Hematopoietic multipotent progenitor cell treated with erythropoietin and hydrocortisone succinate and interleukin-3 and kit ligand, for 15 days (in vitro differentiated cells): ENCODE measurements at places on chromosomes 2 and 18.

- DNase-seq, result no peak
Observed at GRCh38 chr18:56576826-56577573, 61.4 kb downstream of the TXNL1 start.

DNA sequence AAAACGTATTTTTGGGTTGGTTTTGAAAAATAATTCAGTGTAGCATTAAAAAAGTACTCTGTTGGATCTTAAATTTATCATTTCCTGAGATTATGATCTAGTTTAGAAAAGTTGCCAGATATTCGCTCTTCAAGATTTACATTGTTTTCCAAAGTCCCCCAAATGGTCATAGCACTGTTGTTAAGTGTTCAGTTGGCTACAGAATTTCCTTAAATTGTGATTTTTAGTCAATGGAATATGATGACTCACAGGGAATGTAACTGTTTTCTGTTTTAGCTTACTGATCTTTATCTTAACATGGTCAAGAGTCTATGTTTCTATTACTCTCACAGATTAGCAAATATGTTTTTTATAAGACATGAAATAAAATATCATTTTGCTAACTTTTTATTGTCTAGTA, 23.2 kb downstream of the PLCL1 start:
- no peak for DNase-seq

- DNase-seq, result no peak
Observed at GRCh38 chr2:205712508-205712907, 30.2 kb downstream of the NRP2 start.

DNA sequence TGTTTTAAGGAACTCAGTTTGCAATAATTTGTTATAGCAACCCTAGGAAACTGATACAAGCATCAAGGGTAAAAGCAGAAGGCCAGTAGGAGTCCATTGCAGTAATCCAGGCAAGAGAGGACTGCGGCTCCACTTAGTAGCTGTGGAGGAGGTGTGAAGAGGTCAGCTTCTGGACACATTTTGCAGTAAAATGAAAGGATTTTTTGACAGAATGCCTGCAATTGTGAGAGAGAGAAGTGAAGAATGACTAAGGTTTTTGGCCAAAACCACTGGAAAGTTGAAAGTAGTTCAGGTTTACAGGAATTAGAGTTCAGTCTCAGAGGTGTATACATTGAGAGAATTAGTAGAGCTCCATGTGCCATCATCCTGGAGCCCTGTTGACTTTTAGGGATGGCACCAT, 129.5 kb downstream of the RHBDD1 start:
- no peak for DNase-seq

DNA sequence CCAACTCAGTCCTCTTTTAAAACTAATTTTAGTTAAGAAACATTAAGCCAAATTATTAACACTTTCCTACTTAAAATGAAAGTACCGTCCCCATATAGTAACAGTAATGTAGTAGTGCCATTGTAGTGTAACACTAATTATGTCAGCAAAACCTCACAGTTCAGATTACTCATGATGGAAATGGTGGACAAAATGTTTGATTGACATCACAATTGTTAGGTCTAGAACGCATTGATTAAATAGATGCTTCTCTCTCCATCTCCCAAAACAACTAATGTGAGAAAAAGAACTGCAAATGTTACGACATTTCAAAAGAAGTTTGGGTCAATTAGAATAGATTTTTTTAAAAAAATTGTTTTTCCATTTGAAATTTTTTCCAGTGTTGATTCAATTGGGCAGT, 1.2 kb upstream of the ATF2 start:
- no peak for DNase-seq

GRCh38 chr2:109168716-109169115, 39.7 kb downstream of the SH3RF3 start:
- DNase-seq, result no peak

DNA sequence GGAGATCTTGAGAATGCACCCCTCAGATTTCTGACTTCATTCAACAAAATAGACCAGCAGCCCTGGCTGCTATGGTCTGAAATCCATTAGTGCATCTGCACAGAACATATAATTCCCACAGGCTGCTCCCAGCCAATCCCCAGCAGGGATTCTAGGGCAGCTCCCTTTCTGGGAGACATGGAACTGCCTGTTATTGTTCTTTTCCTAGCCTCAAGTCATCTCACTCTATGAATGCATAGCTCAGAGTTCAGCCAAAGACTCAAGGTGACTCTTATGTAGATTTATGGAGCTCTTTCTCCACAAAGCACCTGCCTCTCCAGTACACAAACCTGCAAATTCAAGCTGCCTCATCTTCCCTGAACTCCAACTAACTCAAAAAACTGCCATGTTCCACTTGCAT, 241.9 kb downstream of the WDPCP start:
- DNase-seq, result no peak

GRCh38 chr18:22977847-22978701, 44.9 kb downstream of the RBBP8 start:
- no peak for DNase-seq

DNA sequence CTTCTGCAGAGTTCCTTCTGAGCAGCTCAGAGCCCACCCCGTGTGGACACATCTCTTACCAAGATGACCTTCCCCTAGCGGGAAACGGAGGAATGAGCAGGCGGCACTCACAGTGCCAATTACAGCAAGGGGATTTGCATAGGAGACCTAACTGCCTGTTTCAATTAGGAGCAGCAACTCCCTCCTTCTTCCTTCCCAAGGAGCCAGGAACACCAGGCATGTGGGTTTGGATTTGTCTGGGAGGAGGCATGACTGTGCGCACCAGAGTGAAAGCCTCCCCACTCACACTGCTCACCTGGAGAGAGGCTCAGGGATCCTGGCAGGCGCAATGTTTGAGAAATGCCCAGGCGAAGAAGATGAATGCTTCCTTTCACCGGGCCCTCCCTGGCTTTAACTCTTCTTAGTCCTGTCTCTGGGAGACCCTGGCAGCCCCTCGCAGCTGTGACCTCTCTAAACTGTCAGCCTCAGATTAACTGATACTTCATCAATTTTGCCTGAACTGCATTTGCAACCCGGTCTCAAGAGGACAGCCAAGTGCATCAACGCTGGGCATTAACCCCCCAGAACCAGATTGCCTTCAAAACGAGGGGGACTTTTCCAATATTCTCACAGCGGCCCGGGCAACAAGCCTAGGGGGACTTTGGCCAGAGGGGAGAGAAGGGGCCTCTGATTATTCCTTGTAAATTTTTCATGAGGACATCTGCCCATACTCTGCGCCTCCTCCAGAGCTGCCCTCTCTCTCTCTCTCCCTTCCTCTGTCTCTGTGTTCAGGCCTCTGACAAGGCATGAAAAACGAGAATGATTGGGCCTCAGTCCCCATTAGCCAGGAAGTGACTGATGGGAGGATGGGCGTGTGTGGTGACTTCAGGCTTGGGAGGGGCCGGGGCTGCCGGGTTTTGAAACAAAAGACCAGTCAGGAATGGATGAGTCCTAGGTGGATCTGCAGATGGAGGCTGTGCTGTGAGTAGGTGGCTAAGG, 93.8 kb downstream of the CMPK2 start:
- no peak for DNase-seq

GRCh38 chr18:13910986-13911385, 4.3 kb downstream of the MC2R start:
- no peak for DNase-seq

DNA sequence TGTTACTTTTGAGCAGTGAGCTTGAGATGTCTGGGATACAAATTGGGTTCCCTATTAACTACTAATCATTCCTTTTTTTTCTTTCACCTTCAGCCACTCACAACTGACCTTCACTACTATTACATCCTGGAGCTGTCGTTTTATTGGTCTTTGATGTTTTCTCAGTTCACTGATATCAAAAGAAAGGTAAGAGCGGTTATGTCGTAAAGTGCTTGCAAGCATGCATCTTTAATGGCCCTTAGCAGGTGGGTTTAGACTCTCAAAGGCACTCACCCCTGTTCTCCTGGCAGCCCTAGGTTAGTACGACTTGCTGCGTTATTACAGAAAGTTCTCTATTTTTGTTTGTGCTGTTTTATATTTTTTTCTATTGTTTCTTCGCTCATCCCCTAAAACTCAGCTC, 107.6 kb upstream of the NOSTRIN start:
- no peak for DNase-seq

DNA sequence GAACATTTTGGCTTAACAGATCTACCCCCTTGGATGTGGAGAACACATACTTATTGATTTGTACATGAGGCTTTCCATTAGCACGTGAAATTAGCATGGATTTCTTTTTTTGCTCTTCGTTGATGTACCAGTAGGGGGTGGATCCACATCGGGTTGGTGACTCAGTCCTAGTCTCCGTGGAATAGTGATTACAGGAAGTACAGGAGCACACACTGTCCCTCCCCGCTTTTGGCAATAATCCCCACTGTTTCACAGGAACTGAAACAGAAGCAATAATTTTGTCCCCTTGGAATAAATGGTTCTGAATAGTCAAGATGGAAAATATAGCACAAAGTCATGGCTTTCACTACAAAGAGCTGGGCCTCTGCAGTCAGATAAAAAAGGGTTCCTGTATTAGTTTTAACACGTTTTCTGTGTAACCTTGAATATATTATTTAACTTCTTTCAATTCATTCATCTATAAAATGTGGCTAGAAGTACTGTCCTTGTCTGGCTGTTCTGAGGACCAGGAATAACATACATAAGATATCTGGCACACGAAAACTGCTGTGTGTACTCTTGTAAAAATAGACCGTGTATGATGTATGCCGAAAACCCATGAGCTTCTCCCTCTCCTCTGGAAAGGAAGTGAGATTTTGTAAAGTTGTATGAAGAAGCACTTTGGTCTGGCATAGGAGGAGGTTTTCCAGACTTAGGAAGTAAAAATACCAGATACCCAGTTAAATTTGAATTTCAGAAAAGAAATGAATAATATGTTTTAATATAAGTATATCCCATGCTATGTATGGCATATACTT, 229.2 kb downstream of the GALR1 start:
- no peak for DNase-seq

DNA sequence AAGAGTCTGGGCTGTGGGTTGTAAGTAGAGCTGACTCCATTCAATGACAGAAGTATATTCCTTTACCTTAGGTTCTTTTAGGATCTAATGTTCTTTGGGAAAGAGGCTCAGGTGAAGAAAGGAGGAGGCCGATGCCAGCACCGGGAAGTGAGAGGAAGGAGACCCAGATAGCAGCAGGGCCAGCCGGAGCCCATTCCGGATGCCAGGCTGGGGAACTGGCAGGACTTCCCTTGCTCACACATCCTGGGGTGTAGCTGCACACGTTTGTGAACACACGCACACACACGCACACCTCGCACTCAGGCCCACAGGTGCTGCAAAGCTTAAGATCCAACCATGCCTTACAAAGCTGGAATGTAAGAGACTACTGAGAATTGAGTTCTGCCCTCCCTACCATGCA, 95.8 kb upstream of the SMAD2 start:
- DNase-seq, result no peak

GRCh38 chr2:137369106-137369505, 595.2 kb upstream of the HNMT start:
- DNase-seq, result no peak

GRCh38 chr2:108591163-108591562, 56.9 kb downstream of the LIMS1 start:
- DNase-seq, result no peak

DNA sequence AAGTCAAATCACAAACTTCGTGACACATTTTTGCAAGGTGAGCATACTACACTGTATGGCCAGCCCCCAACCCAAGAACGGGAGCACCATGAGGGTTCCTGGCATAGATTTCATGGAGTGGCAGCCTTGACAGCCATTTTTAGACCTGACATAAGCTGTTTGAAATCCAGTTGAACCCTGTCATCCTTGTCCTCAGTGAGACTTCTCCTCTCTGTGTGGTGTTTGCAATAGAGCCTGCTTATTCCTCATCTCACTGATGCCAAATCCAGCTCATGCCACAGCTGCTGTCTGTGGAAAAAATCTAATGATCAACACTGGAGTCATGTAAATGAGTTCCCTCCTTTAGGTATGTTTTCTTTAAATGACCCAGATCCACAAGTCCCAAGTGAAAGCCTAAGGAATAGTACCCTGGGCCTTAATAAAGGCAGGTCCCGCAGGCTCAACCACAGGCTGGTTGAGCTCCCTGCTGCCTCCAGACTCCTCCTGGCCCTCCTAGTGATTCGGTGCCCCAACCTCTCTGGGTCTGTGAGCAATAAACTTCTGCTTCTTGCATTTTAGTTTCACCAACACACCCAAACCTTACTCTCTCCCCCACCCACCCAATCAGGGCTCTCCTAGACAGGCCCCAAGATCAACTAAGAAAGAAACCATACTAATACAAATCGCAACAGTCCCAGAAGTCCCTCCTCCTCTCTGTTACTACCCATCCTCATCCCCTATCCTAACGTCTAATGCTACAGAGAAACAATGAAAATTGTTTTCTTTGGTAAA, 8.4 kb upstream of the CREG2 start:
- no peak for DNase-seq

- no peak for DNase-seq
Observed at GRCh38 chr18:23945416-23946079, 69.0 kb upstream of the TTC39C start.

GRCh38 chr2:111017909-111018308, 102.8 kb upstream of the BCL2L11 start:
- DNase-seq, result no peak
